ENCODE measurements at places on chromosomes 4 and X.

DNA sequence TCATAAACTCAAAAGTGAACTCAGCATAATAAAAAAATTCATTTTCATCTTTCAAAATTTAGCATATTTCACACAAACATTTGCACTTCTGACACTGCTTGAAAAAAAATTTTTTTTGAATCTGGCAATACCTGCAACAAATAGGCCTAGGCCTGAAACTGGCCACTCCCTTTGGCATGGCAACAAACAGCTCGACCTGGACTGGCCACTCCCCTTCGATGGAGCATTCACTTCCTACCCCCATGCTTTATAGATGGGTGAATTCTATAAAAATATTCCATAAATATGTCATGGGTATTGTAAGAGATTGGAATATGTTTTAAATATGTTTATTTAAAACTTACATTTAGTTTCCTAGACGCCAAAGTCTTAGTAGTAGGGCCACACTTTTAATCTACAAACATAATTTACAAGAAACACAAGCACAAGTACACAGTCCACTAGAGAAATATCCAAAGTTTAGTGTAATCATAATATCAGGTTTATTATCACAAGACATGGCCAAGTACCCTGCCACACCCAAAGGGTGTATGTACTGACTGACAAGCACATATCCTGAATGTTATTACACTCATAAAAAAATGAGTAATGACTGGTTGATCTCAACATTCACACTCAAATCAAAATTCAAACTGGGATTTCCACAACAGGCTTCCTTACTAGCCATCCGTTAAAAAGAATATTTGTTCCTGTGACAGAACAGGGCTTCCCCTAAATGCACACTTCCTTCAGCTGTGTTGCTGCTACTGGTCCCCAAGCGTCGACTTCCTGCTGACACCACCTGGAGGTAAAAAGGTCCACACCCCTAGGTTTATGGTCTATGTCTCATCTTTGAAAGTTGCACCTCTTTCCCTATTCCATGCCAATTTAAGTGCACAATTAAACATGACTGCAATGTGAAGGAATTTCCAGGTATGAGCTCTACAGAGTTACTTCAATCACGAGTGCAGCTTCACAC is 271.5 kb downstream of the NR3C2 start:
- DNase-seq = no peak

DNA sequence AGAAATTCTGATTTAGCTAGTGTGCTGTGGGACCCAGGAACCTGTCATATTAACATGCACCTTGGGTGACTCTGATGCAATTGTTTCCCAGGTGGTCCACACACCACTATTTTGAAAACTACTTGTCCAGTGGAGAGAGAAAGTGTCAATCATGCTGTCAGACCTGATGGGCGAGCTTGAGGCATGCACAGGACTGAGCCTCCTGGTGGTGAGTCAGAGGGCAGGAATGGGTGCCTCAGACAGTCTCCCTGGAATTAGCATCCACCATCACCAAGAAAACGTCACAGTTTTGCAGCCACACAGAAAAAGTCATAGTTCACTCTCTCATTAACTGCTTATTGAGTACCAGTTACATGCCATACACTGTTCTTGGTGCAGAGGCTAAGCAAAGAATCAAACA is 181.8 kb upstream of the MAOA start:
- DNase-seq = no peak

- no peak for DNase-seq
Observed at GRCh38 chrX:10021461-10022272, 54.5 kb downstream of the CLDN34 start.

DNA sequence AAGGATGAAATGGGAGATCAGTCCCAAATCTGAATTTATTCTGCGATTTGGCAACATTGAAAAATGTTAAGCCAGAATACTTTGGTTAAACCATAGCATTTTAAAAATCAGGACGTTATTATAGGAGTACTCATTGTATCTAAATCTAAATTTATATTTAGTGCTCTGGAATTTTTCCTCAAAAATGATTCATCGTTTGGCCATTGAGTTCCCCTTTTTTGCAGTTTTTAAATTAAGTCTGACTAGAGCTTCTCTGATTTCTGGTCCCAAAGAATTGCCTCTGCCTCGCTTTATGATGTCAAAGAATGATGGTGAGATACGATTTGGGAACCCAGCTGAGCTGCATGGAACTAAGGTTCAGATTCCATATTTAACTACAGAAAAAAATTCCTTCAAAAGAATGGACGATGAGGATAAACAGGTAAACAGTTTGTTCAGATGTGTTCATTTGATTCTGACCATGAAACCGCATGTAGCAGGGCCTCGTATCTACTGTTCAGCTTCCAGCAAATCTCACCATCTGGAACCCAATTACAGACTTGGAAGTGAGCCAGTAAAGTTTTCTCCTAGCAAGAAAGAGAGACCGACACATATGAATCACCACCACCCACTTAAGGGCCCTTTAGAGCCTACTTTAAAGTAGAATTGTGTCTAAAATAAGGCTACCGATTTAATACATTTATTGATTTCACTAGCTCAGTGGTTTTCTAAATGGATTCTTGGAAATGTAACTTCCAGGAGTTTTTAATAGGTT is 75.6 kb downstream of the REPS2 start:
- no peak for DNase-seq

DNA sequence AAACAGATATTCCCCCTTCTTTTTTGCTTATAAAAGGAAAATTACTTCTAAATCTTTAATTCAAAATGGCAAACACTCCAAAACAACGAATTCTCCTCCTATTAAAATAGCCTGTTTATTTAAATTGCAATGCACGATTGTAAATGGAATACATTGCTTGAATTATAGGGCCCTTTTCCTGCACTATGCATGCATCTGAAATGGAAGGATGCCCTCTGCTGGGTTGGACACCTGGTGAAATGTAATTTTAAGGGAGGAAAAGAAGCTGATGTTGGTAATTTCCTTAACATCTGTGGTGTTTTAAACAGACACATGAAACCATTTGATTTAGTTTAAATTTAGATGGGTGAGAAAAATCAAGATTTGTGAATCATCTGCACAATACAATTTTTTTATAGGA is 72.8 kb downstream of the GRXCR1 start:
- peak; percentile 22 for DNase-seq
